ENCODE measurements at places on chromosomes 4 and X. TPM values are rescaled to one million over a fixed set of nuclear protein-coding genes. Genes with fewer than 3 reads are reported as not detected.

Gene MTTP
- total RNA-seq: 0.66 TPM

Gene SLC4A4
- total RNA-seq: 1.9 TPM

Gene ARX
- not detected for total RNA-seq

Gene GAGE13
- total RNA-seq: not detected

Gene FMR1NB
- not detected for total RNA-seq

Gene PAGE2
- total RNA-seq: not detected

Gene BMX
- total RNA-seq: not detected

Gene SGMS2
- total RNA-seq: 0.25 TPM

Gene CLDN34
- not detected for total RNA-seq

Gene BEND4
- 0.05 TPM for total RNA-seq

Gene ANXA3
- 1.5 TPM for total RNA-seq

Gene EPHA5
- total RNA-seq: not detected

Gene CCDC120
- total RNA-seq: 7.1 TPM

Gene RHOH
- total RNA-seq: 127 TPM

Gene BANK1
- total RNA-seq: 0.11 TPM

Gene NLGN4X
- not detected for total RNA-seq

Gene MAGEC1
- total RNA-seq: not detected

Gene ZNF81
- 7.2 TPM for total RNA-seq

Gene ADD1
- total RNA-seq: 254 TPM

Gene IL13RA1
- not detected for total RNA-seq

Gene ASB11
- total RNA-seq: not detected

Gene MAGEB17
- not detected for total RNA-seq

Gene SLC25A6
- 237 TPM for total RNA-seq
